T-helper 17 cell (primary cell): ENCODE measurements at places on chromosomes 1 and 21. TPM values are rescaled to one million over a fixed set of nuclear protein-coding genes. Genes with fewer than 3 reads are reported as not detected.
A peak's percentile ranks its signal among the peaks of the same experiment; 100 is the strongest.

DNA sequence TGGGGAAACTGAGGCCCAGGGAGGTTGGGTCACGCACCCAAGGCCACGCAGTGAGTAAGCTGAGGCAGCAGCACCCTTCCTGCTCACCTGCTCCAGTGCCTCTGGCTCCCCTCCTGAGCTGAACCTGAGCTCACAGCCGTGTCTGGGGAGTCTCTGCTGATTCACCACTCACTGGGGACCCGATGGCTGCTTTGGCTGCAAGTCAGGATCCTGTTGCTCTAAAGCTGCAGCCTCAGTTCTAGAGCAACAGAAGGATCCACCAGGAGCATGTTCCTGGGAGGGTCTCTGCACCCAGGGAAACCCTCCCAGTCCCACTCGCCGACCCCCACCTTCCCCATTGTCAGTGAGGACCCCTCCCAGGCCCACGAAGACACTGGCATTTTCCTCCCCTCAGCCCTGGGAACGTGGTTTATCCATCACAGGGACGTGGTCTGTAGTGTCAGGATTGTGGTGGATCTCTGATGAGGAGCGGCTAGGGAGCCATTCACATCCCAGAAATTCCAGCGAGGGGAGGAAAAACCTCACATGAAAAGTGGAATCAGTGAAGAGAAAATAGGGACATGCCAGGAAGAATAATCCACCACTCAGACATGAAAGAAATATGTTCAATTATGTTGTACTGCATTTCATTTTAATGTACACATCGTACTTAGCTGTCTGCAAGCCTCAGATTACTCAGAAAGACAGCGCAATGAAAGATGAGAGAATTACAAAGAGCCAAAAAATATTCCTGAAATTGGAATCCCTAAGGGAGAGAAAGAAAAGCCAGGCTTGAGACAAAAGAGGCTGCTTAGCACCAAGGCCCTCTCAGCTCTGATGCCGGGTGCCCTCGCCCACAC, 447.2 kb downstream of the MATN1 start:
- DNase-seq, result no peak

DNA sequence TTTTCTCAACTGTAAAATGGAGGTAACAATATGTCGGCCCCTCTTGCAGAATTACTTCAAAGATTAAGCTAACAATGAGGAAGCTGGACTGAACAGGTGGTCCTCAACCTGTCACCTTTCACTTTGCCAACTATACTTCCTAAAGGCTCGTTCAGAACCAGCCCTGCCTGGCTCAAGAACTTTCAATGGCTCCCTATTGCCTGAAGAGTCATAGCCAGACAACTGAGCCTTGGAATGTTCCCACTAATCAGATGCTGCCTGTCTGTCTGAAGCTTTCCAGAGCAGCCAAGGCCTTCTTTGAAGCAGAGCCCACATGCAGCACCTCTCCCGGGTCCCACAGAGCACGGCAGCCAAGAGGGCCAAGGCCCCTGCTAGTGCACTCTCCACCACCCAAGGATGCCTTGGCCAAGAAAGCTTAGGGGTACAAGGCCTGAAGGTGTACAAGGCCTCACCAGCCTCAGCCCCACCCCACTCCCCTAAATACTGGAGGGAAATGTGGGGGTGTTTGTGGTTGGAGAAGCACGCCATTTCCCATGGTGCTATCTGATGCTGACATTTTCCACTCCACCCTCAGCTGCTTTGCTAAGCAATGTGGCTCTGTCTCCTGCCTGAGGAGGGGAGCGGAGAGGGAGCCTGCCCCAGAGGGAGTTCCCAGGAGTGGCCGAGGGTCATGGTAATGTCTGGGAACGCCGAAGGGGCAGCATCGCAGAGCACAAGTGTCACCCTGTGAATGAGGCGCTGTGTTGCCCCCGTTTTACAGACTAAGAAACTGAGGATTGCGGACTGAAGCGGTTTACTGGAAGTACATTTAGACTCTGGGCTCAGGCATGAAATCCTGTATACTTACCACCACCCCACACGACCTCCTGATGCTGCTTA, 8.2 kb upstream of the LAPTM5 start:
- DNase-seq, result no peak

GRCh38 chr1:229561141-229561540, 2.6 kb upstream of the ABCB10 start:
- no peak for DNase-seq

DNA sequence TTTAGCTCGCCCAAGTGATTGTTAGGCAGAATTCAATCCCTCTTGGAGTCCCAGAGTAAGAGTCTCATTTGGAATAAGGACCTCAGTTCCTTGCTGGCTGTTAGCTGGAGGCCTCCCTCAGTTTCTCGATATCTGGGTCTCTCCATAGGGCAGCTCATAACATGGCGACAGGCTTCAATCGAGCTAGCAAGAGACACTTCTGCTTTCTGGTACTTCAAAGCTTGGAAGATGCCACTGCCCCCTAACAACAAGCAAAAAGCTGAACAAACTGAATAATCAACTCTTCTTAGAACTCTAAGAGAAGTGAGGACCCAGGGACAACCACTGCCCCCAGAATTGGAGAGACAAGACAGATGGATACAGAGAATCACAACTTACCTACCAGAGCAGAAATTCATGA, 86.2 kb downstream of the TEX35 start:
- DNase-seq, result no peak

GRCh38 chr1:186152227-186152619, 222.8 kb downstream of the TPR start:
- DNase-seq, result no peak

DNA sequence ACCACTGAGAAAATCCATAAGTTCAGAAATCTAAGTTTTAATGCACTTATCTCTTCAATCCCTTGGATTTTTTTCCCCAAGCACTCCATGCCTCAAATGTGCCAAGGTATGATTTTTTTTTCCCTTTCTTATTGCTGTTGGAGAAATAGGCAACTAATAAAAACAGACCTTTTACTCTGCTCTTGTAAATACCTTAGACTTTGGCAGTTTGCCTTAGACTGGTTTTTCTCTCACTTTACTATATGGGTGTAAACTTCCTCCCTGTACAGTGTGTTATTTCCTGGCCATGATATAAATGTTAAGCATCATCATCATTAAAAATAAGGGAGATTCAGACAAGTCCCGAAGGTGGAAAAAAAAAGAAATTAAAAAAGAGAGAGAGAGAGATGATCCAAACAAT, 65.7 kb downstream of the LRRC8C start:
- DNase-seq, result no peak

The HSD11B1 gene
- total RNA-seq, result 1.2 TPM

The BOLA1 gene
- total RNA-seq, result 7.2 TPM

- DNase-seq, result no peak
Measured at GRCh38 chr1:84919461-84919970, 26.5 kb upstream of the LPAR3 start.

The CD164L2 gene
- not detected for total RNA-seq

DNA sequence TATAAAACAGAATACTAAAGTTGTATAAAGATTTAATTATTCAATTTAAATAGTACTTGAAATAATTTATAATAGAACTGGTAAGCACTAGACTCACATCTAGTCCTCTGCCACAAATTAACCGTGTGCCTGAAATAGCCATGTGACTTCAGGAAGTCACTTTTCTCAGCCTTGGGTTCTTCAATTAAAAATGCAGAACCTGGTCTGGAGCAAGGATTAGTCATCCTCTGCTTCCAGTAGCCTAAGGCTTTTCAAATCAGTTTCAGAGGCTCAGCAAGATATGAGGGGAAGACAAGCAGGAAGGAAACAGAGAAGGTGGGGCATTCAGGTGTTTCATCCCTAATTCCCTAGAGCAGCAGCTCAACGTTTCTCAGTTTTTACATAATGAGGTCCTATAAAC, 23.0 kb downstream of the DPH5 start:
- DNase-seq, result no peak

The HES3 gene
- total RNA-seq, result not detected

GRCh38 chr1:24743404-24744211, 1.6 kb upstream of the CLIC4 start:
- no peak for DNase-seq

The UBXN10 gene
- total RNA-seq, result 0.81 TPM

The NR1I3 gene
- not detected for total RNA-seq

DNA sequence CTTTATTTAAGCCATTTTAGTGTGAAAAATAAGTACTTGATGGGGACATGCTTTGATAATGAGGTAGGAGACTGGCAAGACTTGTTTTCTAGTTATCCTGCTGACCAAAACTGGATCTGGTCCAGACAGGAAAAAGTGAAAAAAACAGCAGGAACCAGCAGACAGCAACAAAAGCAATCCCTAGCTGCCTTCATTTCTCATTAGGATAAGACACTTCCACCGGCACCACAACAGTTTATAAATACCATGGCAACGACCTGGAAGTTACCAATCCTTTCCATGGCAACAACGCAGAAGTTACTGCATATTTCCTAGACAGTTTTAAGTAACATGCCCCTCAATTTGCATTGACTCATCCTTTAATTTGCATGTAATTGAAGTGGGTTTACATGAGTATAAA, 993.8 kb upstream of the NCAM2 start:
- no peak for DNase-seq

- DNase-seq, result no peak
Measured at GRCh38 chr1:64092851-64093371, 110.5 kb upstream of the UBE2U start.

GRCh38 chr1:53987880-53988279, 30.1 kb downstream of the LDLRAD1 start:
- no peak for DNase-seq

GRCh38 chr1:5590717-5591116, 401.5 kb downstream of the NPHP4 start:
- no peak for DNase-seq

- DNase-seq, result no peak
Measured at GRCh38 chr1:233859446-233859845, 45.0 kb upstream of the SLC35F3 start.

The RYR2 gene
- 0.39 TPM for total RNA-seq

DNA sequence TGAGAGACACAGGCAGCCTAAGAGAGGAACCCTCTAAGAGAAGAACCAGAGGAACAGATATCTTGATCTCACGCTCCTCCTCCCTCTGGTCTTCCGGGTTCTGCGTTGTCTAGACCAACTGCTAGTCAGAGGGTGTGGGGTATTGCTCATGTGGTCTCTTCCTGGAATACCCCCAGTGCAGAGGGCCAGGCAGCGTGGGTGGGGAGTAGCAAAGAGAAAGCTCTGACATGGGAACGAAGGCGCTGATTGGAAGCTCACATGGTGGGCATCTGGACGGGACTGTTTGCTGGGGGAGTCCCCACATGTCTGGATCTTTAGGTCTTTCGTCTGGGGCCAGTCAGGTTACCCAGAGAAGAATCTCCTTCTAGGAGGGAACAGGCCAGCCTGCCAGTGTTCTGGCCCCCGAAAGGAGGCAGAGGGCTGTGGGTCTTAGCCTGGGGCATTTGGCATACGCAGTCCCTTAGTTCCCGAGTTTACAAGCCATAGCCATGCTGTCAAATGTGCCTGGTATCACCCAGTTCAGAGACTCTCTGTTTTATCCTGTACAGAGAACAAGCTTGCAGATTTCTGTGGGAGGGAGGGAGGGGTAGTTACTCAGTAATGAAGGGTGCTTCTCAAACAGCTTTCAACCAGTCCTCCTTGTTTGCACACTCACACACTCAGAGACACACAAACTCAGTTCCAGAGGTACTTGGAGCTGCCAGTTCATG, 18.3 kb upstream of the IL6R start:
- peak; percentile 36 for DNase-seq

The OR2L13 gene
- 0.21 TPM for total RNA-seq

The TSPAN1 gene
- total RNA-seq, result not detected

The RHBG gene
- not detected for total RNA-seq

GRCh38 chr1:39632682-39633417, 6.6 kb downstream of the HEYL start:
- DNase-seq, result no peak

The CELA2B gene
- not detected for total RNA-seq

DNA sequence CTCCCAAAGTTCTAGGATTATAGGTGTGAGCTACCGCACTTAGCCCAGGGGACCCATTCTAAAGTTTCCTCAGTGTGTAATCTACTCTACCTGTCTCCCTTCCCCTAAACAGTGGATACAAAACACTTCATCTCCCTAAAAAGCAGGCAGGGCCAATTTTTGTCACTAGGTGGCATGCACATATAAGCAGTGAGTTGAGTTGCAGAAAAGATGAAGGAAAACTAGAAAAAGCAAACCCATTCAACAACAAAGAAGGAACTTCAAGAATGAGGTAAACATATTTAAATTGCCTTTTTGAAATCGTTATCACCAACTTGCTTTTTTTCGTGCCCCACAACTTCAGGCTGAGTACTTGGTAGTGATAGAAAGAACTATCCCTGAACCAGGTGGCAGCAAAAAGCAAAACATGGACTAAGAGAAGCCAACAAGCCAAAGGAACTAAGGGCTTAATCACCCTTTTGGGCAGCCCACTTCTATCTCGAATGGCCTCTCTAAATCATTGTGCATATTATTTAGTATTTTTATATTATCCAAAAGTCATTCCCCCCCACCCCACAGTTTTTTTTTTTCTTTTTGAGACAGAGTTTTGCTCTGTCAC, 19.7 kb upstream of the ALDH9A1 start:
- DNase-seq, result no peak

DNA sequence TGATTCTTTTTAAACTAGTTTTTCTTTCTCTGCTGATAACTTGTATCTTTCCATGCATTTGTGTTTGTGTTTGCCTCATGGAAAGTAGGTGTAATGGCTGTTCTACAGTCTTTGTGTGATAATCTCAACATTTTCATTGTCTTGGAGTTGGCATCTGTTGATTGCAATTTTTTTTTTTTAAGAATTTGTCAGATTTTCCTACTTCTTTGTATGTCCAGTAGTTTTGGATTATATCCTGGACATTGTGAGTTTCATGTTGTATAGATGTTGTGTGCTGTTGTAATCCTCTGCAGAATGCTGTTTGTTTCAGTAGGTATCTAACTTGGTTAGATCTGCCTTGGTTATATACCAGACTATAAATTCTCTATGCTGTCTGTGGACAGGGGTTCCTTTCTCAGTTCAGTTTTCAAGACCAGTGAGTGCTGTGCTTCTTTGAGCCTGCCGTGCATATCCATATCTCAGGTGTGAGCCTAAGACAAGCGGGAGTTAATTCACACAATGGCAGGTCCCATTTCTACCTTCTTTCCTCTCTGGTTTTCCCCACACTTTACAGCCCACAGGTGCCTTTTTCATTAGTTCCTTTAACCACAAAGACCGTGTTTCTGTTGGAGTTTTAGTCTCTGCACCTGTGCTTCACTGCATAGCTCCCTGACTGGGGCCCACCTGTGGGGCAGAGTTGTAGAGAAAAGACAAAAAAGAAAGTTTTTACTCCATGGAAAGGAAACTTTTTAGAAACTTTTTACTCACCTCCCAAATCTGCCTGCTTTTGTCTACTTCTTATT, 69.9 kb downstream of the ITSN1 start:
- no peak for DNase-seq
